Left kidney (tissue), 8 donors: ENCODE measurements at places on chromosomes 12 and 14.

DNA sequence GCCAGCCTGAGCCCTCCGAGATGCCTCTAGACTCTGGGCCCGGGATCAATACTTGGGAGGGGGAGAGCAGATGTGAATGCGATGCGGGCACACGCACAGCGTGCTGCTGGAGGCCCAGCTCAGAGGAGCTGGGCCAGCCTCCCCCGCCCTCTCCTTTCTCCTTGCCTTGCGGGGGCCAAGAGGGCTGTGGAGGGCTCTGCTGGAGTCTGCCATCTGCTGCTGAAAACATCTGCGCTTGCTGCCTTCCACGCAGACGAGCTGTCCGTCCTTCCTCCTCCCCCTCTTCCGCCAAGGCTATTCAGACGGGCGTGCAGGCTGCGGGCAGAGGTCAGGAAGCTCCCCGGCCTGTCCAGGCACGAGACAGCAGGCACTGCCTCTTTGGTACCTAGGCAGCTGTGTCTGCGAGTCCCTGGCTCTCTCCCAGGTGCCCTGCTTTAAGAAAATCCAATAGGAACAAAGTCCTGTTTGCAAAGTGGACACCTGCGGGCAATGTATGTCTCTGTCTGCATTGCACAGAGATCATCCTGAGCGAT, 75.2 kb downstream of the SPRING1 start:
- DNase-seq, result no peak

DNA sequence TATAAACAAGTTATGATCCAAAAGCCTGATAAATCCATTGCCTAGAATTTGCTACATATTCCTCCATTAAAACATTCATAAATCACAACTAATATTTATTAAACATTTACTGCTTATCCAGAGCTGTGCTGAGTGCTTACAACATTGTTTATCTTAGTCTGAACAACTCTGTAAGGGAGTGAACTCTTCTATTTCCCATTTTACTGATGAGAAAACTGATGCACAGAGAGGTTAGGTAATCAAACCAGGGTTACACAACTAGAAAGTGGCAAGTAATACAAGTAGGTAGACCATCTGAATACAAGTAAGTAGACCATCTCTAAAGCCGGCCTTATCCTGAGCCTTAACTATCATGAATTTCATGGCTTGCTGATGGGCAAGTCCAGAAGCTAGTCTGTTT, 39.5 kb downstream of the WASHC3 start:
- DNase-seq, result no peak

DNA sequence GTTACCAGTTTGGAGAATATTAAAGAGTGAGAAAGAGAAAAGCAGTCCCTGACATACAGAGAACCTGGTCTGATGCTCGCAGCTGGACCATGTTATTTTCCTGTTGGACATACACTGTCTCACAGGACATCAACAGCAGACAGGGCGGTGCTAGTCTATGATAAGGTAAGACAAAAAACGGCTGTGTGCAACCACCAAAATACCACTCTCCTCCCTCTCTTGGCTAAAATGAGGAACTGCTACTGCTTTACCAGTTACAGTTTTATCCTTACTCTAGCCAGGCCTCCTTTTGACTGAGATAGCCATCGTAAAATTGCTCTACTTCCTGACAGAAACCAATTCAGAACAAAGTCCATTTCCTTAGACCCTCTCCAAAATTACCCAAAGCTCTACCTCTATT, 47.0 kb upstream of the ERGIC2 start:
- DNase-seq, result no peak

- DNase-seq, result no peak
Measured at GRCh38 chr14:68775614-68776126, 17.2 kb downstream of the ZFP36L1 start.

- no peak for DNase-seq
Measured at GRCh38 chr12:48768147-48768546, 20.7 kb downstream of the ADCY6 start.
